ENCODE measurements at places on chromosomes 4 and X.
A peak's percentile ranks its signal among the peaks of the same experiment; 100 is the strongest.

- DNase-seq: no peak
Measured at GRCh38 chrX:18351784-18352183, 2.7 kb downstream of the SCML2 start.

- DNase-seq: no peak
Measured at GRCh38 chrX:129581904-129582303, 41.8 kb downstream of the OCRL start.

GRCh38 chr4:1490654-1491327, 84.5 kb upstream of the NKX1-1 start:
- DNase-seq: no peak

- peak; percentile 84 for DNase-seq
Measured at GRCh38 chr4:53914313-53915016, 149.9 kb downstream of the CHIC2 start.

GRCh38 chrX:103475381-103475780, 43.9 kb downstream of the RAB40A start:
- DNase-seq: no peak

- no peak for DNase-seq
Measured at GRCh38 chr4:29128810-29129209, 1591.4 kb upstream of the PCDH7 start.

DNA sequence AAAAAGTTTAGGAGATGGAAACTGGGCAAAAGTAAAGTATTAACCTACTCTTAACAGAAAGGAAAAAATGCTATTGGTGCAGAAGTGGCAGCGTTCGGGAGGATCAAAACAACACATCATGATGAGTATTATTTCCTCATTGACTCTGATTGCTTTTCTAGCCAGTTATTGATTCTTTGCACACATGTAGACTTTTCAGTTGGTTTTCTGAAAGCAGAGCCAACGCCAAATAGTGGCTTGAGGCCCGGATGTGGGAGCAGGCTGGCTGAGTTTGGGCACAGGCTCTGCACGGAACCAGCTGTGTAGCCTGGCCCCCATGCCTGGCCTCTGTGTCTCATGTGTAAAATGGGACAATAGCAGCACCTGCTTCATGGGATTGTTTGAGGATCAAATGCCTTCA, 21.8 kb downstream of the STOX2 start:
- no peak for DNase-seq

DNA sequence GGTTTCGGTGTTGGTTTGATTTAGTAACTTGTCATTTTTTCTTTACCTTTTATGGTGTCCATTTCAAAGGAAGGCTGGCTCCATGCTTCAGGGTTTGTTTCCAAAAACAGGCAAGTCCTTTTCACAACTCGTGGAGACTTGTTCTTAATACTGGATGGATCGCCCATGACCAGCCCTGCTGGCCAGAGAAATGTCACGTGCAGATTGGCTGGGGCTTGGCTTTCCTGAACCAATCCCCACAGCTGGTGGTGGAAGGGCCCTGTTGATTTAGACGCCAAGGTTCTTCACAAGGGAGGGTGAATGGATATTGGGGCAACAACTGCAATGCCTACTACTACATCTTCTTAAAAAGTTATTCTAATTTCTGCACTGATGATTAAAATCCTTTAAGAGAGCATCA, 92.6 kb downstream of the SHROOM3 start:
- no peak for DNase-seq

DNA sequence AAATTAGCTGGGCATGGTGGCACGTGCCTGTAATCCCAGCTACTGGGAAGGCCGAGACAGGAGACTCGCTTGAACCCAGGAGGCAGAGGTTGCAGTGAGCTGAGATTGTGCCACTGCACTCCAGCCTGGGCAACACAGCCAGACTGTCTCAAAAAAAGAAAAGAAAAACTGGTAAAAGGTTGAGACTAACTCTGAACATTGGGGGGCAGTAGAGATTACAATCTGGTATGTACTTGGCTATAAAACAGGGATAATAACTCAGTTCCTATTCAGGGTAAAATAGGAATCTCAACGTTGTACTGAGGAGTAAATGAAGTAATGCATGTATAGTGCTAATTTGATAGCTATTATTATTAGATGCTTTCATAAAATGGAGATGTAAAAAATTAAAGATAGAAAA, 12.5 kb upstream of the KLF8 start:
- DNase-seq: no peak

DNA sequence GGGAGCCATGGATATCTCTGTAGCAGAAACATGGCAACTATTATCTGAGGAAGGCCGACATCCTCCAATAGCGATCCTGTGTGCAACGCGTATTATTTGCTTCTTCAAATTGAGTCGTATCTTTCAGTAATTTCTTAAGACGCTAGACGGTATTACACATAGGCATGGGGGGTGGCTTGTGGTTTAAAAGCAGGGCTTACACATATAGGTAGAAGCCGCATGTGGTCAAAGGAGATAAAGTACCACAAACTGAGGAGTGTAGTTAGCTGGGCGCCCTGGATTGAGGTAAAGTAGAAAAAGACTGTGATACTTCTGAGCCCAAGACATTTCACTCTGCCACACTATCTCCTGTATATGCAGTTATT, 94.6 kb downstream of the SORBS2 start:
- DNase-seq: no peak

- DNase-seq: no peak
Measured at GRCh38 chr4:138330531-138330930, 88.4 kb upstream of the SLC7A11 start.

DNA sequence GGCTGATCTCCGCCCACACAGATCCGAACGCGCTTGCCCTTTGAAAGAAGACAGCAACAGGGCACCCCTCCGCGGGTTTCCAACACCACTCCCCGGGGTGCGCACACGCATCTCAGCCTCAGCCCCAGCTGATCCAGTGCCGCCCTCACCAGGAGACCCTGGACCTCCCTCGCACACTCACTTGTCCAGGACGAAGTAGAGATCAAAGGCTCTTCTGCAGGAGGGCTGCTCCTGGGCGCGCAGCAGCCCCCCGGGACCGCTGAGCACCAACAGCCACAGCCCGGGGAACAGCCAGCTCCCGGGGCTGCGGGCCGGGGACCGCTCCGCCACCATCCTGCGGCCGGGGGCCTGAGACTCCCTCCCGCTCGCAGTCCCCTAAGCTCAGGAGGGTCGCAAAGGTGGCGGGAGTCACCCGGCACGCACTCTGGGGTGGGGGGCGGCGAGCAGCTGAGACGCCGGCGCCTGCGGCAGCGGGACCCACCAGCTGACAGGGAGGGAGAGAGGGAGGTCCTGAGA, 743 bp downstream of the ANTXR2 start:
- DNase-seq: no peak
